Kidney (tissue), 22 donors: ENCODE measurements at places on chromosomes 13 and 19.
A peak's percentile ranks its signal among the peaks of the same experiment; 100 is the strongest.

DNA sequence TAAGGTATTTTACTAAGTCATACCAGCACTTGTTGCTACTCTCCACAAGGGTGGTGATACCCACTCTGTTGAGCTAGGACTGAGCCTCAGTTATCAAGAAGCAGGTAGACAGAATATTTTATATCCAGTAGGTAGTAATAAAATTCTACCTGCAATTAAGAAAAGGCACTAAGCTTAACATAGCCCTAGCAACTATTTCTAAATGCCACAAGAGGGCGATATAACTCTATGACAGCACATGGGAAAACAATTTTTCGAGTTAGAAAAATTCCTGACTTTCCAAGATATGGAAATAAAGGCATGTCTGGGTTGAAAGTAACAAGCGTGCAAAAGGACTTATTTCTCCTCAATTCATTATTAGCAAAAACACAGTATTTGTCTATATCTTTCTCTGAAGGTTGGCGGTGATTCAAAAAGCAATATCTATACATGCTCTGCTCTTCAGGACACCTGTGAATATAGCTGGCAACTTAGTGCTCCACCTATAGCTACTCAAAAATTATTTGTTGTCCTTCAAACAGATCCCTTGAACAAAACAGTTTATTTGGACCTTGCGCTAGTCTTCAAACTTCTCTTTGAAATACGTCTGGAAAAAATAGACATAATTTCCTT lies 14.7 kb downstream of the CCDC169 start:
- DNase-seq, result peak; percentile 62

DNA sequence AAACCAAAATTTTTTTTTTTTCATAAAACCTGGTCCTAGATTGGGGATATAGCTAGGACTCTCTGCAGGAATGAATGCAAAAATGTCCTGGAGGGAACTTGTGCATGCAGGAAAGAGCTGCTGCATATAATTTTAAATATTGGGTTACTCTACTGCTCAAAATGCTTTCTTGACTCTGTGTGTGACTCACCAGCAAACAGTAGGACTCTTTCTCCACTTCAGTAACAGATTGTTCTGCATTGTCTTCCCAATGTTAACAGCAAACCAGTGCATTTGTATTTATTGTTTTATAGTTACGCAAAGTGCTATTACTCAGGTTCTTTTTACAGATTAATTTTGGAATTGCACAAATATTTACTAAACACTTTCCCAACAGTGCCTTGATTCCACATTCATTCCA lies 163.7 kb upstream of the KL start:
- DNase-seq, result no peak

DNA sequence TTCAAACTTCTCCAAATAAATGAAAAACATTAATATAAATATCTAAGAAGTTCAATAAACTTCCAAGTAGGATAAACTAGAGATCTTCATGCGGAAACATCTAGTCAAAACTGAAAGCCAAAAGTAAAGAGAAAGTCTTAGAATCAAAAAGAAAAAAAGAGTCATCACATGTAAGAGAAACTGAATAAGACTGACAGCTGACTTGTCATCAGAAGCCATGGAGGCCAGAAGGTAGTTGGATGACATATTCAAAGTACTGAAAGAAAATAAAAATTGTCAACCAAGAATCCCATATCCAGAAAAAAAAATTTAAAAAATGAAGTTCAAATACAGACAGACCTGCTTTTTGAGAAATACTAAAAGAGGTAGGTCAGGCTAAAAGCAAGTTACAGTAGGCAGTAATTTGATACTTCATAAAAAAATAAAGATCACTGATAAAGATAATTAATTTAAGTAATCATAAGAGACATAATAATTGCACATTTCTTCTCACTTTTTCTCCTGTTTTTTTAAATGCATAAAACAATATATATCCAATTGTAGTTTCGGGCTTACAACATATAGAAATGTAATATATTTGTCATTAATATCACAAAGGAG lies 327.6 kb upstream of the PCDH9 start:
- DNase-seq, result no peak

GRCh38 chr13:70407486-70407885 lies 299.2 kb upstream of the KLHL1 start:
- DNase-seq, result no peak

DNA sequence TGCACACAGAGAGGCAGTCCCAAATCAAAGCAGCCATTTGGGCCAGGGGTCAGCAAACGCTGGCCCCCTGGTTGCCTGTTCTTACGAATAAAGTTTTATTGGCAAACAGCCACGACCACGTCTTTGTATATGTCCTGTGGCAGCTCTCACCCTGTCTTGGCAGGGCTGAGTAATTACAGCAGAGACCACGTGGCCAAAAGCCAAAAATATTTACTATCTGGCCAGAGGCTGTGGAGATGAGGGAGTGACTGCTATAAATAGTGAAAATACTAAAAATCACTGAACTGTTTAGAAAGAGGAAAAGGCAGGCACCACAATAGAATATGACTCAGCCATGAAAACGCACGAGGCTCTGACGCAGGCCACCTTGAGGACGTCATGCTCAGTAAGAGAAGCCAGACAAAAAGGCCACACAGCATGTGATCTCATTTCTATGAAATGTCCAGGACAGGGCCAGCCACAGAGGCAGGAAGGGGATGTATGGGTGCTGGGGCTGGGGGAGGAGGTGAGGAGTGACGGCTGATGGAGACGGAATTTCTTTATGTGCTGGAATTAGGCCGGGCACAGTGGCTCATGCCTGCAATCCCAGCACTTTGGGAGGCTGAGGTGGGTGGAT lies 29.4 kb downstream of the SMIM24 start:
- no peak for DNase-seq

- DNase-seq, result no peak
Observed at GRCh38 chr13:75566658-75567057, 17.1 kb downstream of the UCHL3 start.

DNA sequence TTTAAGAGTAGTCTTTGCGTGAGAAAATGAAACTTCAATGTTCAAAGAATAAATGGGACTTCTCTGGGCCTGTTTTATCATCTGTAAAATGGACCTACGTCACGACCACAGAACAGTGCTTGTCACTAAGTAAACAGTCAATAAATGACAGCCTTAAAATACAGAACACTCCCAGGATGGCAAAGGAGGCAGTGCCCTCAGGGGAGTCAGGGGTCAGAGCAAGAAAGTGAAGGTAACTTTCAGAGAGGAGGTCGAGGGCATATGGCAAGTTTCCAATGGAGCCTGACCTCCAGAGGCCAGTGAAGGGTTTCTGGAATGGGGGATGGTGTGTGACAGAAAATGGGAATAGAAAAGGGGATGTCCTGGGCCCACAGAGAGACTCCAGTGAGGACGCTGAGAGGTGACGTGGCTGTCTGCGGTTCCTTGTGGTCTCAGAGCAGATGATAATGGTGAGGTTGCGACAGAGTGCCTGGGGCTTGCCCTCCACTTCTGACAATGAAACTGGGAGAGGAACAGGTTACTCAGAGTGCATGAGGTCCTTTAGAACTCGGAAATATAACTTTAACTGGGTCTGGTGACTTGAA lies 91.8 kb downstream of the UBL3 start:
- DNase-seq, result no peak

GRCh38 chr13:30422054-30422839 lies at the start of gene UBE2L5:
Gene UBE2L5 (plus strand): TSS chr13:30422493. CDS start chr13:30427991, 5,498 bp downstream.
- DNase-seq, result peak; percentile 95

DNA sequence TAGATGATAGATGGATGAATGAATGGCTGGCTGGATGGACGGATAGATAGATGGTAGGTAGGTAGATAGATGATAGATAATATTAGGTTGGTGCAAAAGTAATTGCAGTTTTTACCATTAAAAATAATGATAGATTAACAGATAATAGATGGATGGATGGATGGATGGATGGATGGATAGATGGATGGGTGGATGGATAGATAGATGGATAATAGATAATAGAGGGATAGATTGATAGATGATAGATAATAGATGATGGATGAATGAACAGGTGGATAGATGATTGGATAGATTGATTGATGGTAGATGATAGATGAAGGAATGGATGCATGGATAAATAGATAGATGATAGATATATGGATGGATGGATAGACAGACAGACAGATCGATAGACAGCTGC lies 87.9 kb upstream of the RAP2A start:
- no peak for DNase-seq

DNA sequence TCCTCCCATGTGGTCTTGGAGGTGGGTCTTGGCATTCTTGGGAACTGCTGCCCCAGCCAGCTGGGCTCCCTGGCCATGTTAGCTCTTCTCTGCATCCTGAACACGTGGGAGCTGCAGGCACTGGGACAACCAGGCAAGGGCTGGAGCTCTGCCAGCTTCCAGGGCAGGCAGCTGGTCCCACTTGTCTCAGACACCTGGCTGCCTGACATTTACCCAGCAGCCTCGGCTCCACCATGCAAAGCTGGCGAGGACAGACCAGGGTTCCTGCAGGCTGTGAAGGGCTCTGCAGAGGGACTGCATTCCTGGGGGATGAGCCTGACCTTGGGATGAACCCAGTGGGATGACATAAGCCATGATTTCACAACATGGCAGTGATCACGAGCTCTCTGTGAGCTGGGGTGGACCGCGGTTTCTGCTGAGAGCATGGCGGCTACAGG lies 99.0 kb upstream of the TSHZ3 start:
- peak; percentile 82 for DNase-seq

DNA sequence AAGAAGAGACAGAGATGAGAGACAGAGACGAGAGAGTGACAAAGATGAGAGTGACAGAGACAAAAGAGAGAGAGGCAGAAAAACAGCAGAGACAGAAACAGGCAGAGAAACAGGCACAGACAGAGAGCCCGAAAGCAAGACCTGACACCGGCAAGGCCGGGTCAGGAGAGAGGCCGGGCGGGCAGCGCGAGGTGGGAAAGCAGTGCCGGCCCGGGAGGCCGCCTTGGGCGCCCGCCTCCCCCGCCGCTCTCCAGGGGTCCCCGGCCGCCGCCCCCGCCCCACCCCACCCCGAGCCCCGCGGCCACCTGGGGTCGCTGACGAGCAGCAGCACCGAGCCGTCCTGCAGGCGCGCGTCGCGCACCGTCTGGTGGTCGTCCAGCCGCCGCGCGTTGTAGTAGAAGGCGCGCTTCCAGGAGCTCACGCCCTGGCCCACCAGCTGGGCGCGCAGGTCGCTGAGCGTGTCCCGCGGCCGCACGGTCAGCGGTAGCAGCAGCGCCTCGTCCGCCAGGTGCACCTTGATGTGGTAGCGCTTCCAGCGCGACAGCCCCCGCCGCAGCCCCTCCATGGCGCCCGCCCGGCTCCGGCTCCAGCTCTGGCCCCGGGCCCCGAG lies at the start of gene TINCR:
TINCR (minus strand) TSS at position 594 of the 610 bp plus-strand sequence.
- DNase-seq, result peak; percentile 43

GRCh38 chr13:62512194-62513141 lies 1096.8 kb upstream of the PCDH20 start:
- peak; percentile 34 for DNase-seq

GRCh38 chr13:33245505-33246158 lies 39.9 kb downstream of the STARD13 start:
- DNase-seq, result no peak

- no peak for DNase-seq
Observed at GRCh38 chr19:15964231-15964630, 15.4 kb downstream of the OR10H4 start.

- peak; percentile 81 for DNase-seq
Observed at GRCh38 chr19:11324079-11324661, 15.3 kb downstream of the RAB3D start.
